Activated T-helper 1 cell treated with anti-CD3 and anti-CD28 coated beads, Interleukin-12 subunit alpha, Interleukin-12 subunit beta, Interleukin-2, Interleukin-4 antibody, amounts not matched to agents 30 ng/mL and 10 ng/mL and 1 ng/mL, durations not matched to agents 14 hours and 24 hours and 36 hours (primary cell): ENCODE measurements at places on chromosomes 1 and 21. TPM values are rescaled to one million over a fixed set of nuclear protein-coding genes. Genes with fewer than 3 reads are reported as not detected.

- DNase-seq = no peak
Observed at GRCh38 chr1:54070171-54070837, 16.9 kb downstream of the TCEANC2 start.

GRCh38 chr1:90850181-90850897, 133.2 kb upstream of the BARHL2 start:
- no peak for DNase-seq

GRCh38 chr1:1242461-1243265, 3.9 kb downstream of the C1QTNF12 start:
- no peak for DNase-seq

DNA sequence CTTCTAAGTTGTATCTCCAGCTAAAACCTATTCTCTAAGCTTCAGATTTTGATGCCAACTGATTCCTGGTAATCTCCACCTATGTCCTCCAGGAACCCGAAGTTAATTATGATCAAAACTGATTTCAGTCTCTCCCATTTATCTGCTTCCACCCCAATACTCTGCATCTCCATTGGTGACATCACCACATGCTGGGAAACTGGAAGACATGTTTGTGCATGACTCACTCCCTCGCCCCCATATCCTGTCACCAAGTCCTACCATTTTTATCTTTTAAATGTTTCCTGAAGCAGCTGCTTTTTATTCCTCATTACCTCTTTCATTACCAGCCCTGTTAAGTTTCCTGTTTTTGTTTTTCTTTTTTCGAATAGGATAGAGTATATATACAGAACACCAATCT, 228.5 kb downstream of the LRRC40 start:
- no peak for DNase-seq

- no peak for DNase-seq
Observed at GRCh38 chr1:4593106-4593505, 61.3 kb upstream of the AJAP1 start.

DNA sequence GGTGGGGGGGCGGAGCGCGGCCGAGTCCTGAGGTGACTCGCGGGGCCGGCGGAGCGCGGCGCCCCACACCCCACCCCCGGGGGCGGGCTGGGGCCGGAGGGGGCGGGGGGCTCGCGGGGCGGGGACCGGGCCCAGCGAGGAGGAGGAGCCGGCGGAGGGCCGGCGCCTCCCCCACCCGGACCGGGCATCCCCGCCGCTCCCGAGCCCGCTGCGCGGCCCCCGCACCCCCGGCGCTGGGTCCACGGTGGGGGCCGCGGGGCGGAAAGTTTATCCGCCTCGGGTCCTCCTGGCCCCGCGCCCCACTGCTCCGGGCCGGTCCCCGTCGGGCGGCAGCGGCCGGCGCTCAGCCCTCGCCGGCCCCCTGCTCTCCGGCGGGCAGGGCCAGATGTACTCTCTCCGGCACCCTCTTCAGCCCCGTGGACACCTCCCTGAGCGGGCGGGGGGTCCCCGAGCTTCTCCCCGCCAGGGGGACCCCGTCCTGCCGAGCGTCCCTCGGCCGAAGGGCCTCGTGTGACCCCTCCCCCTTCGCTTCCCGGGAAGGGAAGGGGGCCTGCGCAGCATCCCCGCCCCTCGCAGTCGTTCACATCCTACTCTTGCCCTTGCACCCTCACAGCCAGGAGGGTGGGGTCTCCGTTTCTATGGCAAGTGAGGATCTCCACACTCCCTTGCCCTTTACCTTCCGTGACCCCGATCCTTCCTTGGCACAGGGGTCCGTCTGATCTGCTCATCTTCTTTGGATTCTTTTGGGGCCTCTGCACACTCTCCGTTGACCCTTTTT, 663 bp downstream of the CAMTA1 start:
- peak; percentile 26 for DNase-seq

DNA sequence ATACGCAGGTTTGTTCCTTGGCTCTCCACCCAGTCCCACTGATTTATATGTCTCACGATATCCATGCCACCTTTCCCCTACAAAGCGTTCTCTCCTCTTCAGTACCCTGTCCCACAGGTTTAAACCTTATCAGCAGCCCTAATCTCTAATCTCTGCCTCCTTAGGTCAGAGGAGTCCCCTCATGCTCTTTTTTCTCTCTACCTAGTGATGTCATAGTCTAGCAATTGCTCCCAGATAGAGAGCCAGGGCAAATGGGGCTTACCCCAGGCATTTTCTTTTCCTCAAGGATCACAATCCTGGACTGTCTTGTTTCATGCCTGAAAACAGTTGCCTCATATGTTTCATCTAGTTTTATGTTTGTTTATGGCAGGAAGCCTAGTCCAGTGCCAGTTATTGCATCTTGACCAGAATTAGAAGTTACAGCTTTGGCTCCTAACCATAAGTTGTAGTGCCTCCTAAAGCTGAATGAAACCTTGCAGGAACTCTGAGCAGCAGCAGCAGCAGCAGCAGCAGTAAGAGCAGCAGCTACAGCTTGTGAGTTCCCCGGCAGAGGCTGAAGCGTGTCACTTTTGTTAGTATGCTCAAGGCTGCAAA, 26.7 kb upstream of the TP53BP2 start:
- DNase-seq = no peak

- DNase-seq = no peak
Observed at GRCh38 chr1:15959827-15960446, 16.0 kb downstream of the ZBTB17 start.

GRCh38 chr1:154719586-154720327, 111.8 kb upstream of the ADAR start:
- DNase-seq = no peak

DNA sequence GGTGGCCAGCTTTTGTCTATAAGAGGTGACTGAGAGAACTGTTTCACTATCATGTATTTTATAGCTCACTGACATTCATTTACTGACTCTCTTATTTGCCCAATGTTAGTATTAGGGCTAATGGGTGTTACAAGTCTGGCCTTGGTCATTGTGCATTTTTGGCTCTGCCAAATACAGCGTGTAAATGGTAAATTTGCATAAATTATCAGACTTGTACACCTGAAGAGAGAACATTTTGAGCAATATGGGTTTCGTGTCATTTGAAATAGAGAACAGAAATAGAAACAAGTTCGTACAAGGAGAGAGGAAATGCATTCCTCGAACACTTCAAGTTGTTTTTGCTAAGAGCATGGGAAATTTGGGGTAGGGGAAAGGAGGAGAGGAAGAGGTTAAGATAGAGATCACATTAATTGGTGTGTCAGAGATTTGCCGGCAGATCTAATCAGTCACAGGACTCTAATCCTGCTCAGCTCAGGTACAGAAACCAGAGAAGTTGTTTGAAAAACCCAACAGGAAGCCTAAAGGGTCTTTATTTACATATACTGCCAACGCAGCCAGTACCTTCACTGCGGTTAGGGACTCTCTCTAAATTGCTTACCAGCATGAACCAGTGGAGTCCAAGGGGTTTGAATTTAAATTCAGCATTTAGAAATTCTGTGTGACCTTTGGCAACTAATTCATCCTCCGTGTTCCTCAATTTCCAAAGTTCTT, 261.5 kb downstream of the GPATCH2 start:
- no peak for DNase-seq

DNA sequence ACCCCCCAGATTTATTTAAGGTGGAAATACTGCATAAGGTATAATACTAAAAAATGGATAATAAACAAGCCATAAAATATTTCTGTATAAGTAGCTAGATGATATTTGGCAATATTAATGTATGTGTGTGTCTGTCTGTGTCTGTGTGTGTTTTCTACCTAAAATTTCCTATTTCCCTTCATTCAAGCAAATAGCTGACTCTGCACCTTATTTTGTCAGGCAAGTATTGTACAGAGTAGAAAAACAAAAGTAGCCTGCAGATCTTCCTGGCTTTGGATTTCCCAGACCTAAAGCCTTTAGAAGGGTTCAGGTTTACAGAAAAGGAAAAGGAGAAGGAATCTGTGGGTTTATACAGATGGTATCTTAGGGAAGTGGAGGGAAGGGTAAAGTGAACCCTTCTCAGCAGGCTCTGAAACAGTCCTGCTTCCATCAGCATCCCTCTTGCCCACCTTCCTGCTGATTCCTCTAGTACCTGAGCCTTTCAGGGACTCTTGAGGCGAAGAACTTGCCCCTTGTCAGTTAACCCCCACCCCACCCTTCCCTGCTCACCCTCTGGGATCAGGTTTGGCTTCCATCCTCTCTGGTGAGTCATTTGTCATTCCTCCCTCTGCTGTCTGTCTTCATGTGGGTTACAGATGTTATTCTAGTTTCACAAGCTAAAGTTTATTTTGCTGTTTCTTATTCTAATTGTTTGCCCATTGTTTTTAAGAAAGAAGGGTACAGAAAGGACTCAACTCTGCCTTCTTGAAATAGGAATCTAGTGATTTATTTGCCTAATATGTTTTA, 21.7 kb upstream of the RGS16 start:
- no peak for DNase-seq

GRCh38 chr1:60903591-60903990, 178.8 kb upstream of the NFIA start:
- DNase-seq = no peak

DNA sequence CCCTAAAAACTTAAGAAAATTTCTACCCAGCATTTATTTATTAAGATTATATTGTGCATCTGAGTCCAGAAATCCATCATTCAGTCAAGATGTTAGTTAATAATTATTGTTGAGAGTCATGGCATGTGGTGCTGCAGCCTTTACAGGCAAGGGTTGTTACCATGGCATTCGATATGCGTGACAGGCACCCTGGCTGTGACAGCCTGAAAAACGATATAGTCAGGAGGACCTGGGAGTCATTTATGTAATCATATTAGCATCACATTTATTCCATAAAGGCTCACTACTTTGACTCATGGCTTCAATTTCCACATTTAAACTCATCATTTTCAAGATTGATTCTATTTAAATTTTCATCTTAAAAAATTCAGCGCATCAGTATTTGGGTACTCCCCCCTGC, 68.0 kb downstream of the CACHD1 start:
- no peak for DNase-seq

DNA sequence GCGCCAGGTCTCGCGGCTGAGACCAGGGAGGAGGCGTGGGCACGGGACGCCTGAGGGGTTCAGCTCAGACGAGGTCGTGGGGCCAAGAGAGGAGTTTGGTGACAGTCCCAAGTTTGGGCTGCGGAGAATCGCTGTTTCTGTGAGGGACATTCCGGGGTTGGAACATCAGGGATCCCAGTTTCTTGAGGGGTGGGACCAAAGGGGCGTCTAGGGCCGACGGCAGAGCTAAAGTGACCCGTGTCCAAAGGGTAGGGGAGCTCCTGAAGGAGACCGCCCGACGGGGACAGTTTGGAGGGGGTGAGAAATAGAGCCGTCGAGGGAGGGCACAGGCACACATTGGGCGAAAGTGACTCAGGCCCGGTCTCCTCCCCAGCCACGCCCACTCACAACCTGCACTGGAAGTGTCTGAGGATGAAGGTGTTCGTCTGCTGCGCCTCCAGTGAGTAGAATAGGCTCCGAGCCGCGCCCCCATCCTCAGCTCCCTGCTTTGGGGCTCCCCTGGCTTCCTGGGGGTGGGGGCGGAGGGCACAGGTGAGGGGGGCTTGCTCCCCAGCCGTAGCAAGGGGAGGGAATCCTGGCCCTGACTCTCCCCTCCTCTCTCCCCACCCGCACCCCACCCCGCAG, 7.0 kb downstream of the EFNA3 start:
- peak; percentile 59 for DNase-seq

GRCh38 chr21:17819877-17820229, 697 bp upstream of the C21orf91 start:
- DNase-seq = no peak

GRCh38 chr21:17742940-17743592, 76.1 kb downstream of the C21orf91 start:
- no peak for DNase-seq

GRCh38 chr21:34122047-34122446, 48.7 kb downstream of the MRPS6 start:
- DNase-seq = no peak

DNA sequence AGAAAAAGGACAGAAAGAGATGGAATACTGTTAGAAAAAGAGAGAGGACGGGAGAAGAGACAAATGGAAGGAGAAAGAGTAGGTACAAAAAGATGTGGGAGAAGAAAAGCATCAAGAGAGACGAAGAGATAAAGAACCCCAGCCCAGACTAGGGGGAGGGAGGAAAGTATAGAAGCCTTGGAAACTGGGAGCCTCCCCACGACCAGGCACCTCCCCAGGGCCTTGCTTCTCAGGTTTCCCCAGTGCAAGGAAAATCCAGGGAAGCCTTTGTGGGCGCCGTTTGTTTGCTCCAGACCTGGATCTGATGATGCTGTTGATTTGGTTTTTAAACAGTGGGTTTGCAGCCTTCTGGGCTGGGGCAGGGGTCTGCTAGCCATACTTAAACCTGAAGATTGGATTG, 15.2 kb upstream of the ALX3 start:
- no peak for DNase-seq

GRCh38 chr1:43199093-43199726, 27.1 kb downstream of the CFAP57 start:
- DNase-seq = no peak

DNA sequence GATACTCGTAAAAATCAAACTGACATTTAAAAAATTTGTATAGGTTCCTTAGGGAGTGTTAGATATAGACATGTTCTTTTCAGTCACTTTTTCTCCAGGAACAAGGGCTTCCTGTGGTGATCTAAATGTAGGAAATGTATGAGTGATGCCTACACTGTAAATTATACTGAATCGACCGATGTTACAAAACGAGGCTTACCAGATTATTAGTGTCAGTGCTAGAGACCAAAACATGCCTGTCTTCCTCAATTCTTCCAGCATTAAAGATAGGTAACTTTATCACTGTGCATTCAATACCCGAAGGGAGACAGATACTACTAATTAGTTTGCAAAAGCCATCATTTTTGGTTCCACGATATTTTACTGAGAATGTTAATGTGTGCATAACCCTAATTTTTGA, 86.1 kb downstream of the BRINP3 start:
- DNase-seq = no peak

DNA sequence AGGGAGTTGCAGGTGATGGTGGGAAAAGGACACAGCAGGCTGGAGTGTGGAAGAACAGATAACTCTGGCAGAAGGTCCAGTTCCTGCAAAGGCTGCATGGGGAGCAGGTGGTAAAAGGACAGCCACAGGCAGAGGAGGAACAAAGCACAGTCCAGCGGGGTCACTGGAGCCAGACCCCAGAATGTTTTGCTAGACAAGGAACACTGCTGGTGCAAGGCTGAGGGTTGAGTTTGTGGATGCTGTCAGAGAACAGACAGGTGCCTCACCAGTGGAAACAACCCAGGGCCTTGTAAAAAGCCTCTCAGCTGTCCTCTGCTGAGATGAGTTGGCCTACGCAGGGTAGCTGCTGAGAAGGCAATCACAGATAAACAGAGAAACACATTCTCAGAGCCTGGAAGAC, 101.7 kb downstream of the SSBP3 start:
- no peak for DNase-seq

Gene DNM3
- 0.62 and 0.64 TPM in 2 replicates for total RNA-seq

Gene CYP4A11
- total RNA-seq = not detected in 2 replicates

Gene COL24A1
- 0.05 TPM in 1 of 2 replicates, not detected in the other for total RNA-seq

Gene PYCR2
- 137 and 145 TPM in 2 replicates for total RNA-seq

Gene PGLYRP4
- total RNA-seq = not detected in 2 replicates

Gene ATAD3C
- 0.57 and 1.0 TPM in 2 replicates for total RNA-seq

Gene CXADR
- 0.05 and 0.18 TPM in 2 replicates for total RNA-seq

Gene PRAMEF11
- not detected in 2 replicates for total RNA-seq

Gene FCRL5
- not detected in 2 replicates for total RNA-seq

Gene TFAP2E
- total RNA-seq = 0.47 TPM in 2 replicates

Gene GALNT2
- total RNA-seq = 67.6 and 67.9 TPM in 2 replicates

Gene PDPN
- total RNA-seq = not detected in 2 replicates

Gene SFT2D2
- 71.1 and 76.5 TPM in 2 replicates for total RNA-seq
